ENCODE measurements at places on chromosomes 1 and 21.

DNA sequence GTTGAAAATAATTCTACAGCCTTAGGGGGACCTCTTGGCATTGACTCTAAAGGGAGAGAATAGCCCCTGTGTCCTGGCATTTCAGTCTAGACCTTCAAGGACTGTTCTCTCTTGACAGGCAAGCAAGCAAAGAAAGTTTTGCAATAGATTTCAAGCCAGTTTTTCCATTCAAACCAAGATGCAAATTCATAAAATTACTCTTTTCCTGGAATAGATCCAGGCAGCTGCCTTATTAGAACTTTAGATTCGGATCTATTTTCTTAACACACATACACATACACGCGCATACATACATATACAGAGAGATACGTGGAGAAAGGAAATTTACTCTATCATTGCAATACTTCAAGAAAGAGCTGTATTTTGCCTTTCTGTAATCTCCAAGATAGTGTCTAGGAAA lies 129.4 kb downstream of the EDEM3 start:
- DNase-seq: no peak

DNA sequence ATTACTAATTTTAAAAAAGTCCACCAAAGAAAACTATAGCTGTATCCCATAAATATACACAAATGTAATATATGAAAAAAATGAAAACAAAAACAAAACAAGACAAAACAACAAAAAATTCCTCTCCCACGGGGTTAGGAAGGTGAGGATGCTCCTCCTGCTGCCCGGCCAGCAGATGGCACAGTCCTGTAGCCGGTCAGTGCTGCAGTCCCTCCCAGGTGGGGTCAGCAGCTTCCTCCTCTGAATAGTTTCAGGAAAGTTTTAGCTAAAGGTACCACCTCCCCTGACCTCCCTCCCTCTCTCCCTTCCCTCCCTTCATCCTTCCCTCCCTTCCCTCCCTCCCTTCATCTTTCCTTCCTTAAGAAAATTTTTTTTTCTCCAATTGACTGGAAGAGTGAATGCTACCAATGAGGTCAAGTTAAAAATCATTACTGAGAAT lies 67.8 kb upstream of the BCL10 start:
- DNase-seq: peak; percentile 25

GRCh38 chr1:39863177-39863576 lies 20.1 kb downstream of the TRIT1 start:
- no peak for DNase-seq

- DNase-seq: no peak
Measured at GRCh38 chr1:11179125-11179524, 10.0 kb upstream of the ANGPTL7 start.

GRCh38 chr1:119974013-119974412 lies 77.7 kb upstream of the ADAM30 start:
- DNase-seq: peak; percentile 82

- DNase-seq: peak; percentile 51
Measured at GRCh38 chr1:98931128-98931835, 73.4 kb downstream of the PLPPR5 start.

- DNase-seq: peak; percentile 92
Measured at GRCh38 chr1:232767305-232768074, 37.7 kb upstream of the MAP10 start.

DNA sequence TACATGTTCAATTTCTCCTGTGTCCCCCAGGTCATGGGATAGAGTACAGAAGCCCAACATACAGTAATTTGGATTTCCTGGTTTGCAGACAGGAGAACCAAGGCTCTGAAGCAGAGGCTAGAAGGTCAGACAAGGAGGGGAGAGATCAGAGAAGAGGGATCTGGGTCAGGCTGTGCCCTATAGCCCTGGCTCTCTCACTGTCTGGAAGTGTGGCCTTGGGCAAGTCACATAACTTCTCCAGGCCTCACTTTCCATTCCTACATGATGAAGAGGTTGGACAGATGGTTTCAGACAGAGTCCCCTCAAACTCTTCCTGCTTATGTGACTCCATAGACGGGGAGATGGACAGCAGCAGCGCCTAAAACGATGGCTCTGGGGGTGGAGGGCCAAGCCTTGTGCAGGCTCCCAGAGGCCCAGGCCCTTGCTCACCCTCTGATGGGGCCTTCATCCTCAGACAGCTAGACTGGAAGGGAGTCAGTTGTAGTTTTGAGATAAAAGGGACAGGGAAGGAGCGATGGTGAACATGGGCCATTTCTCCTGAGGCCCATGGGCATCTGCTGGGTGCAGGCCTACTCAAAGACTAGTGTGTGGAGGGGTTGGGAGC lies 2.9 kb downstream of the TRIM62 start:
- DNase-seq: no peak

Measured in bronchial epithelial cell (primary cell).